K562 (cell line): ENCODE measurements at places on chromosomes 3 and 15.

DNA sequence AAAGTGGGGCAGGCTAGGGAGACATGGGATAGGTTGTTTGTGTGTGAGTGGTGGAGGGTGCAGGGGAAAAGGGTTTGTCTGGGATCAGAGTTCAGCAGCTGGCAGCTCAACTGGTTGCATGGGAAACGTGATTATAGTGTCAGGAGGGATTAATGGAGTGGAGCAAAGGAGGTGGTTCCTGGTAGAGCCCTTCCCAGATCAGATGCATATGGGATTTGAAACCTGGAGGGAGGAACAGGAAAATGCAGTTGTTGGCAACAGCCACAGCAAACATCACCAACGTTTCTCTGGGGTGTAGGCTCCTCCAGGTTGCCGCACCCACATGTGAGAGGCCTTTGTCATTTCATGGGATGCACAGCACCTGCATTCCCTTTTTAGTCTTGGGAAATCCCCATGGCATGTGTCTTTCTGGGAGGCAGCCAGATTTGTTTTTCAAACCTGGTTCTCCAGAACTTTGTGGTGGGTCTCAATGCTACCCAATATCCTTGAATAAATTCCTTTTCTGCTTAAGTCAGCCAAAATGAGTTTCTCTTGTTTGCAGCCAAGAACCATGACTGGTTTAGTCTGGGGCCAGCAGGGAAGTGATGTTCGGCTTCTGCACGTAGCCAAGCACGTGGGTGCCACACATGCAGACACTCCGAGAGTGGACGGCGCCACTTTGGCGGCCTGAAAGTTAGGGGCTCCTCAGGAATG, 61.3 kb downstream of the BDH1 start:
- DNase-seq: no peak

DNA sequence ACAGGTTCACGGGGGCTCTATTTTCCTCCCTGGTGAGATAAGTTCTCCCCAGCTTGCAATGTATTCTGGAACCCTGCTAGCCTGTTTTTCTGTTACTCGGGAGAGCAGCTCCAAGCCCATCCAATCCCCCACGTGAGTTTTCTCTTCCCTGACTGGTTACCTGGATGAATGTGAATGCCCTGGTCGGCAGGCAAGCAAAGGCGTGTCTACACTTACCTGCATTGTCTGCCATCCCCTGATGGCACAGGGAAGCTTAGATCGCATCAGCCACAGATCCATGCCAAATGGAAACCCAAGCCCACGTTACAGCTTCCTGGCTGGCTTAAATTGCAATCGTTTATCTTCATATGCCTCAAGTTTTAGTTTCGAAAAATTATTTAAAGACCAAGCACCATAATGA, 149.9 kb downstream of the FOXP1 start:
- DNase-seq: no peak

GRCh38 chr3:120708408-120708807, 26.4 kb upstream of the HGD start:
- DNase-seq: no peak

DNA sequence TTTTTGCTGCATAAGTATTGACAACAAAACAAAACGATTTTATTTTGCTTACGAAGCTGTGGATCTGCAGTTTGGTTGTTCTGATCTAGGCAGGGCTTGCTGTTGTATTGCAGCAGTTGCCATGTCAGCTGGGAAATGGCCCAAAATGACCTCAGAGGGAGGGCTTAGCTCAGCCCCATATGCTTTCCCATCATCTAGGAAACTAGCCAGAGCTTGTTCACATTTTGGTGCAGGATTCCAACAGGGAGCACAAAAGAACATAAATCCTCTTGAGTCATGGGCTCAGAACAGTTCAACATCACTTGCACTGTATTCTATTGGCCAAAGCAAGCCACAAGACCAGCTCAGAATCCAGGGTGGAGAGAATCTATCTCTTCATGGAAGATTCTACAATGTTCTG, 42.2 kb upstream of the ROBO2 start:
- DNase-seq: no peak

- no peak for DNase-seq
These were observed 94.4 kb downstream of the ANKRD28 start for GRCh38 chr3:15703346-15703745.

DNA sequence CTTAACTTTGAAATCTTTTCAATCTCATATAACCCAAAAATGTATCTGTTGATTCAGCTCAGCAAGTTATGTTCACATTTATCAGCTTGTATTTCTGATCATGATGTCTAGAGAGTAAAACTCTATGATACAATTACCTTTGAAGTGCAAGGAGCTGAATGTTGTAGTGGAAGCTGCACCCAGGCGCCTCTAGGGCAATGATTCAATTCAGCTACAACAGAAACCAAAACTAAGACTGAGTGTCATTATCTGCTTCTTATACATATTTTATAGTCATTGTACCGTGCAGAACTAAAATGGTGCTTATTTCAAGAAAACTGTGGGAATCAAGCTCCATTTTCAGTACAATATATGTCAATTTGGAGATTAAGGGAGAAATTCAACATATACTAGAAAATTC, 1237.5 kb downstream of the ZPLD1 start:
- no peak for DNase-seq

GRCh38 chr3:150443331-150443741, 35.2 kb downstream of the TSC22D2 start:
- no peak for DNase-seq

- no peak for DNase-seq
These were observed 335.8 kb downstream of the MECOM start for GRCh38 chr3:169327546-169328356.

DNA sequence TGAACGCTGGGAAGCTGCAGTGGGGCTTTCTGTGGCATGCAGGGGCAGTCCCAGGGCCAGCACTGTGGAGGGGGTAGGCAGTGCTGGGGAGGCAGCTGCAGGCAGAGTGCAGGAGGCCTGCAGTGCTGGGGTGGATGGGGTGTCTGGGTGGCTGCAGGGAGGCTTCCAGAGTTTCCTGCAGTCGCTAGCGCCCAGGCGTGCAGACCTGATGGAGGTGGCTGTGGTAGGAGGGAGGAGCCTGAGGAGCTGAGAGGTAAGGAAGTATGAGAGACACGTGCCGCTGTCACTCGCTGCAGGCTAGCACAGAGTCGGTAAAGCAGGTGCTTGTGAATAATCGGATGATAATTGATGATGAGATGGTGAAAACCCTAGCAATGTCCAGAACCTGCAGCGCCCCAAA, 16.3 kb downstream of the SYNM start:
- no peak for DNase-seq

- DNase-seq: no peak
These were observed 37.6 kb upstream of the SFMBT1 start for GRCh38 chr3:53083521-53083920.

DNA sequence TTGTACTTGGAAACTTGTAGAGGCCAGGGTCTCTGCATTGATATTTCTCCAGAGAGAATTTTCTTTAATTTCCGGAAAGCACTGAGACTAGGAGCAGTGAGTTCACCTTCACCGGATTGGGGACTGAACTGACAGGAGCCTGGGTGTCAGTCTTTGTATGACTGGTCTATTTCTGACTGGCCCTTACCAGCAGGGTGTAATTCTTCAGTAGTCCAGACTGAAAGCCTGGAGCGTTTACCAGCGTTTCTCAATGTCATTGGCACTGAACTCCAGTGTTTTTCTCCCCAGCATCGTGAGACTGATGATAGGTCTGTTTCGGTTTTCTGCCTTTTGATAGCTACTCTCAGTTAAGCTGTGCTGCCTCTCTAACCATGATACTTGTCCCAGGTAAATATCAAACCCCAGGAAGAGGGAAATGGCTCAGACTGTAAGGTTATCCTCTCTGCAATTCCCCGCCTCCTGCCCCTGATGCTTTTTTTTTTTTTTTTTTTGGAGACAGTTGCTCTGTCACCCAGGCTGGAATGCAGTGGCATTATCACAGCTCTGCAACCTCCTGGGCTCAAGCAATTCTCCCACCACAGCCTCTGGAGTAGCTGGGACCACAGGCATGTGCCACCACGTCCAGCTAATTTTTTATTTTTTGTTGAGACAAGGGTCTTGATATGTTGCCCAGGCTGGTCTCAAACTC, 103.6 kb downstream of the CACNA2D3 start:
- DNase-seq: no peak

GRCh38 chr3:42895580-42895868, 10.4 kb upstream of the ZNF662 start:
- no peak for DNase-seq

- DNase-seq: no peak
These were observed 12.3 kb downstream of the ST8SIA2 start for GRCh38 chr15:92405942-92406341.

DNA sequence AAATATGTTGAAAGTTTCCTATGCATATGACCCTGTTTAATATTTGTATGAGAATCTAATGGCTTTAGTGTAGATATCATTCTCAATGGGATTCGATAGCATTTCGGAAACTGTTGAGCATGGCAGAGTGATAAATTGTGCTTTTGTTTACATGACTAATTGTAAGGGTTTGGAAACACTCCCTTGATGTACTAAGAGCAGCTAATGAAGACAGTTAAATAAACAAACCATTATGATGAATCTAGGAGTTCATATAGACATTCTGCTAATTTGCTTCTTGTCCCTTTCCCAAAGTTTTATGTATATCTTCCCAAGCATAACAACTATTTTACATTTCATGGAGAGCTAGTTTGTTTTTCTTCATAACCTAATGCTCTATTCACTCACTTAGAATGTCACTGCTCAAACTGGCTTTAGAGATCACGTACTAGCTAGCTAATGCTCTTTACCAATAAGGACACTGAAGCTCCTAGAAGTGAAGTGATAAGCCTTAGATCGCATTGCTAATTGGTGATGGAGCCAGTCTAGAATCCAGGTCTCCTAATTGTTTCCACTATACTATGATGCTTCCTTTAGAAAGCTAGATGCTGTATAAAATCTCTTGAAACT, 140.8 kb downstream of the TP63 start:
- no peak for DNase-seq

GRCh38 chr3:165522386-165522785, 314.8 kb downstream of the BCHE start:
- no peak for DNase-seq

GRCh38 chr15:99537344-99537743, 28.4 kb upstream of the MEF2A start:
- no peak for DNase-seq

DNA sequence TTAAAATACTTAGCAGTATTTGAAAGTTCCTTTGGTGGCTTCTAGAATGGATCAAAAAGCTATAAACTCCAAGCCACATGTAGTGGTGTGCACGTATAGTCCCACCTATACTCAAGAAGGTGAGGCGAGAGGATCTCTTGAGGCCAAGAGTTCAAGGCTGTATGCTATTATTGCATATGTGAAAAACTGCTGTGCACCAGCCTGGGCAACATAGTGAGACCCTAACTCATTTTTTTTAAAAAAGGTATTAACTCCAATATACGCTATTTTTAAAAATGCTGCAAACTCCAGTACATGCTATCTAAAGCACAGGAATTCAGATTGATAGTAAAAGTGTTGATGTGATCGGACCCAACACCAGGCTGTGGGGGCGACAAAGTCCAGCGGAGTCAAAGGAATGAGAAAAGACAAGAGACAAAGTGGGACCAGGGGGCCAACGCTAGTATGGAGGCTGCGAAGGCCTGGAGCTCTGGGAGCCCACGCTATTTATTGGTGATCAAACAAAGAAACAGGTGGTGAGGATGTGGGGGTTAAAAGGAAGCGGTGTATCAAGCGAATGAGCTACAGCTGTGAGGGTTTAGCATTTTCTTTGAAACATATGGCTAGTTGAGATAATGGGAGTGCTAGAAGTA, 66.6 kb downstream of the ARIH1 start:
- no peak for DNase-seq

- DNase-seq: no peak
These were observed 19.9 kb downstream of the TAMM41 start for GRCh38 chr3:11826628-11827265.

GRCh38 chr3:172270557-172271166, 177.6 kb downstream of the GHSR start:
- no peak for DNase-seq

DNA sequence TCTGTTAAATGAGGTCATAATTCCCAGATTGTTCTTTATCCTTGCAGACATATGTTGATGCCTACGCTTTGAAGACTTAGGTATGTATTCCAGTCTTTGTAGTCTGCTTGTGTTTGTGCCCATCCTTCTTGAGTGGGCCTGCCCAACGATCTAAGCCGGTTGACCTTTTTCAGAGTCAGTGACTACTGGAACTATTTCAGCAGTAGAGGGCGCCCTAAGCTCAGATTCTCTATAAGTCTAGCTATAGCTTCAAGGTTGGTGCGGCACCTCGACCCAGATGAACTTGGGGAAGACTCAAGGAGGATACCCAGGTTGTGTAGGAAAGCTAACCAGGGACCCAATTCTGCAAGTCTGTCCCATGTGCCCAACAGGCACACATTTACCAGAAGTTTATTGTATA, 228.8 kb upstream of the PPP2R3A start:
- DNase-seq: peak; percentile 10

DNA sequence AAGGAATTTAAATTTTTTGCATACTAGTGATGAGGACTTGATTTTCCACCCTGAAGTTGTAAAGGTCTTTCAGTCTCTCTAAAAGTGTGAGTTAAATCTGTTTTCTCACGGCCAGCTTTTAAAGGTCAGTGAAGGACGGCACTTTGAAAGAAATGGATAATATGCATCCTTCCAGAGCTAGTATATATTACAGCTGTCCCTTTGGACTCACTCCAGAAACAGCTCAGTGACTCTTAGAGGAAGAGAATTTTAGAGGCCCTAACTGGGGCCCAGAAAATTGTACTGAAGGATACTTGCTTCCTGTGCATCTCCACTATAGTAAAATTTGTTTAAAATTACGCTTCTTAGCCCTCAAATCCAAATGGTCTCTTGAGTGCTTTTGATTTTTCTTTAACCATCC, 41.6 kb downstream of the PIK3CA start:
- no peak for DNase-seq

GRCh38 chr3:137641879-137642704, 122.0 kb upstream of the SOX14 start:
- DNase-seq: no peak

DNA sequence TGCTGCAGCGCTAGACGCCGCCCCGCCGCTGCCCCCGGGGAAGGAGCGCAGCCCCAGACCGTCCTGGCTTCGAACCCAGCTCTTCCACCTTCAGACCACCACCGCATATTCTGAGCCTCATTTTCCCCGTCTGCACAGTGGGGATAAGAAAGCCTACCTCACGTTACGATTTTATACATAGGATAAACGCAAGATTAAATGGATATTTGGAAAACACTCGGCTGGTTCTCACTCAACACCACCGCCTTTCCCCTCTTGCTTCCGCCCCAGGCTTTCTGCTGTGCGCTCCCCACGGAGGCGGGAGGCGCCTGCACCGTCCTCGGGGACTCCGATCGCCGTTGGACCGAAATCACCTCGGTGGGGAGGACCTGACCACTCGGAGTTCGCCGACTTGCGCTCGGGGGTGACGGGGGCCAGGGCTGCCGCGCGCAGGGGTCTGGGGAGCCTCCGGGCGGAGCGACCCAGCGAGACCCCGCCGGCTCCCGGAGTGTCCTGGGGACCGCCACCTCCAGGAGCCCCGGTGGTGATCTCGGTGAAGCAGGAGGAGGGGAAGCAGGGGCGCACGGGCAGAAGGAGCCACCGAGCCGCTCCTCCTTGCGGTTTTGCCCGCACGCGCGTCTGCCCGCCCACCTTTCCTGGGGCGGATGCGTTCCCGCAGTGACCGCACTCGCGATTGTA, 4.0 kb downstream of the FBXL22 start:
- DNase-seq: no peak
